ENCODE measurements at places on chromosomes 2 and 18. TPM values are rescaled to one million over a fixed set of nuclear protein-coding genes. Genes with fewer than 3 reads are reported as not detected.

Gene CPLX4
- total RNA-seq: not detected

Gene CPO
- not detected for total RNA-seq

Gene MEP1B
- not detected for total RNA-seq

Gene PMAIP1
- 4.0 TPM for total RNA-seq

Gene ORMDL1
- 42.3 TPM for total RNA-seq

Gene ITPRIPL1
- 1.4 TPM for total RNA-seq

Gene ACVR1C
- total RNA-seq: 0.36 TPM

Gene C2orf80
- total RNA-seq: not detected

Gene TGFA
- total RNA-seq: not detected

Gene SERPINB2
- 0.72 TPM for total RNA-seq

- H3K36me3 ChIP-seq: peaks cover 3% of the 10 kb centered on the region
- H3K4me3 ChIP-seq: no peak overlapping the region
- peak; percentile 49 for DNase-seq
- no peaks in the 10 kb centered on the region for H3K4me1 ChIP-seq
- no peaks in the 10 kb centered on the region for H3K27me3 ChIP-seq
Observed at GRCh38 chr2:240499309-240500301, 58.2 kb downstream of the ANKMY1 start.

DNA sequence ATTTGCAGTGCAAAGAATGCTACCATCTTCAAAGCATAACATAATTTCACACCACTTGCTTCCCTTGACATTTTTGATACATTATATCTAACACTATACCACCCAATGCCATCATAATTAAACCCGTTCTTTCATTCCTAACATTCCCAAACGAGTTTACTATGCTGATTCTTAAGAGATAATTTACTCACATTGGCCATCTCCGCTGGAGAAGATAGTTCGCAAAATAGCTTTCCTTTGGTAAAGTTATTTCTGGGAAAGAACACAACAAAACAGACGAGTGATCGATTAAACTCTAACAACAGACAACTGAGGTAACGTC is 716 bp downstream of the MMADHC start:
- DNase-seq: no peak
- H3K27ac ChIP-seq: peak overlapping the region; percentile 100
- H3K27me3 ChIP-seq: no peaks in the 10 kb centered on the region
- peak overlapping the region; percentile 96 for H3K4me3 ChIP-seq
- H3K36me3 ChIP-seq: peaks cover 24% of the 10 kb centered on the region

DNA sequence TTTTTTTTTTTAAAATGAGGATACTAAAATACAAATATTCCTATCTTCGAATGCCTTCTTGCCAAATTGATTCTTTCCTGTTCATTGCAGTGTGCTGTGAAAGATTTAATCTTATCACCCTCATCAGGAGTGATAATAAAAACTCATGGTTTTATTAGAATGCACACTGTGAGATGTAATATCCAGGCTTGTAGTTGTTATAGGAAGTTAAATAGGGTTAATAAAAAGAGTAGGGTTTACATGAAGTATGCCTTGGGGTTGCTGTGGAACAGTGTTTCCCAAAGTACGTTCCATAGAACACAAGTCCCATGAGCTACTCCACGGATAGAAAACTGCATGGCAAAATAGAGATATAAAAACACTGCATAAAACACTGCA is 191.9 kb downstream of the SPP2 start:
- no peaks in the 10 kb centered on the region for H3K36me3 ChIP-seq
- H3K4me1 ChIP-seq: peaks cover 49% of the 10 kb centered on the region
- H3K27me3 ChIP-seq: no peaks in the 10 kb centered on the region
- no peak overlapping the region for H3K4me3 ChIP-seq
- DNase-seq: no peak

DNA sequence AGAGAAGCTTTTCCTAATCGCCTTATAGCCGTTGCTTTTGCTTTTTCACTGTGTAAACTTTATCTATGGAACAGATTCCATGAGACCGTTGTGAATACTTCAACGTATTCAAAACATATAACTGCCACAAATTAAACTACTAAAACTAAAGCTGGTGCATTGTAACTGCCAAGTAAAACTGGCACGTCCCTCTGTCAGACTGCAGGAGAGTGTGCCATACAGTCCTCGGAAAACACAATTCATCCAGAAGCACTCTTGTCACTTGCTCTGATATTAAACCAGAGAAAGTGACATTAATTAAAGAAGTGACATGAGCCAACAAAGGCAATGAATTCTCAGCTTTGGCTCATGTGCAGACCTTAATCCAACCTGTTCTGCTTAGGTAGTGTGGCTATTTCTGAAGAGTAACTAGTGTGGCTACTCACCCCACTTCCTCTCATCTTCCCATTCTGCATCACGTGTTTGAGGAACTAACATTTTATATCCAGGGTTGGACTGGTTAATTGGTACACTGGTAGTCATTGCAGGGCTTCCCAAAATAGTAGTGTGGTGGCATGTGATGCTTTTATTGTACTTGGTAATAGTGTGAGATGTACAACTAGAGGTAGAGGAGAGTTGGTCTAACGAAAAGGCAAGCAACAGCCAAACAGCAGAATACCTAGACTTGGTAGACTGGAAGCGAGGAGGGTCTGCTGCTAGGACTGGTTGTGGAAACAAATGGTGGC is 9.7 kb downstream of the VRK2 start:
- no peak for DNase-seq
- no peaks in the 10 kb centered on the region for H3K4me1 ChIP-seq
- H3K4me3 ChIP-seq: no peak overlapping the region

GRCh38 chr2:16635791-16636699 is 29.6 kb downstream of the CYRIA start:
- H3K27me3 ChIP-seq: no peaks in the 10 kb centered on the region
- H3K27ac ChIP-seq: peak overlapping the region; percentile 62
- peaks cover 23% of the 10 kb centered on the region for H3K4me1 ChIP-seq
- peak; percentile 72 for DNase-seq

DNA sequence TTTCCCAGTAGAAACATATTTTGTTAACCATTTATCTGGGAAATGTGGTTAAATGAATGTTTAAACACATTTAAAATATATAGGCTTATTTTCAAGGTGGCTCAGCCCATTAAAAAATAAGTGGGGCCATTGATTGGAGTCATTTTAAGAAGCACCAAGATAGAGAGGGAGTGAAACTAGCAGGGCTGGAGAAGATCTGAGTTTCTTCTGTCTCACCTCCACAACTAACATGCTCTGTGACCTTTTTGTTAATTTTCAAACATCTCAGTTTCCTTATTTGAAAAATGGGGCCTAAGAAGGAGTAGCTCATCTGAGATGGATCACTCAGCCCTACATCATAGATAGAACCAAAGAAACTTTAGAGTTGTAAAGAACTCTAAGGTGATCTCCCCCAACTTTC is 254.8 kb downstream of the KCNS3 start:
- no peak overlapping the region for H3K27ac ChIP-seq
- H3K27me3 ChIP-seq: peaks cover 2% of the 10 kb centered on the region
- H3K4me3 ChIP-seq: no peak overlapping the region
- no peak for DNase-seq
- no peaks in the 10 kb centered on the region for H3K36me3 ChIP-seq
- H3K4me1 ChIP-seq: no peaks in the 10 kb centered on the region

- H3K4me1 ChIP-seq: peaks cover 14% of the 10 kb centered on the region
- DNase-seq: no peak
- no peaks in the 10 kb centered on the region for H3K27me3 ChIP-seq
Observed at GRCh38 chr2:181111059-181111458, 130.7 kb downstream of the UBE2E3 start.

DNA sequence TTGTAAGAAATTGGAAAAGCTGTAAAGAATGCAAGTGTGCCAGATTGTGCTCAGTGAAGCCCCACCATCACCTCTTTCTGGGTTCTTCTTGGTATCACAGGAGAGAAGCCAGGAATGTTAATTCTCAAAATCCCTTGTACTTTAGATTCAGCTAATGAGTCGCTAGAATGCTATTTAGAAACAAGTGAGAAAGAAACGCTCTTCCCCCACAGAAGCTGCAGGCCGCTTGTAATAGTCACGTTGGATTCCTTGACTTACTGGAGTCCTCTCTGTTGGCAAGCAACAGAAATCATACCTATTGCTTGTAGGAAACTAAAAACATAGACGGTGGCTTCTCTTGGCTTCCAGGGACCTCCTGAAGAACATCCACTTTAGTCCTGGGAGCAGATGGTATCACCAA is 375.6 kb upstream of the LRATD1 start:
- no peaks in the 10 kb centered on the region for H3K4me1 ChIP-seq
- no peak overlapping the region for H3K4me3 ChIP-seq
- H3K27ac ChIP-seq: no peak overlapping the region
- no peaks in the 10 kb centered on the region for H3K27me3 ChIP-seq
- no peaks in the 10 kb centered on the region for H3K36me3 ChIP-seq

GRCh38 chr2:224359569-224359968 is 42.3 kb downstream of the FAM124B start:
- H3K36me3 ChIP-seq: no peaks in the 10 kb centered on the region
- H3K4me1 ChIP-seq: peaks cover 9% of the 10 kb centered on the region

GRCh38 chr2:33496150-33496549 is 19.7 kb downstream of the RASGRP3 start:
- no peak for DNase-seq
- no peaks in the 10 kb centered on the region for H3K36me3 ChIP-seq
- H3K4me1 ChIP-seq: no peaks in the 10 kb centered on the region
- no peak overlapping the region for H3K27ac ChIP-seq

- no peaks in the 10 kb centered on the region for H3K36me3 ChIP-seq
- no peaks in the 10 kb centered on the region for H3K27me3 ChIP-seq
- peak; percentile 48 for DNase-seq
- H3K4me1 ChIP-seq: peaks cover 7% of the 10 kb centered on the region
- H3K4me3 ChIP-seq: peak overlapping the region; percentile 17
Observed at GRCh38 chr2:239252801-239253200, 148.0 kb downstream of the HDAC4 start.

- H3K4me3 ChIP-seq: no peak overlapping the region
- no peaks in the 10 kb centered on the region for H3K4me1 ChIP-seq
- no peaks in the 10 kb centered on the region for H3K36me3 ChIP-seq
- H3K27ac ChIP-seq: no peak overlapping the region
Observed at GRCh38 chr2:118290411-118291250, 202.4 kb downstream of the INSIG2 start.

DNA sequence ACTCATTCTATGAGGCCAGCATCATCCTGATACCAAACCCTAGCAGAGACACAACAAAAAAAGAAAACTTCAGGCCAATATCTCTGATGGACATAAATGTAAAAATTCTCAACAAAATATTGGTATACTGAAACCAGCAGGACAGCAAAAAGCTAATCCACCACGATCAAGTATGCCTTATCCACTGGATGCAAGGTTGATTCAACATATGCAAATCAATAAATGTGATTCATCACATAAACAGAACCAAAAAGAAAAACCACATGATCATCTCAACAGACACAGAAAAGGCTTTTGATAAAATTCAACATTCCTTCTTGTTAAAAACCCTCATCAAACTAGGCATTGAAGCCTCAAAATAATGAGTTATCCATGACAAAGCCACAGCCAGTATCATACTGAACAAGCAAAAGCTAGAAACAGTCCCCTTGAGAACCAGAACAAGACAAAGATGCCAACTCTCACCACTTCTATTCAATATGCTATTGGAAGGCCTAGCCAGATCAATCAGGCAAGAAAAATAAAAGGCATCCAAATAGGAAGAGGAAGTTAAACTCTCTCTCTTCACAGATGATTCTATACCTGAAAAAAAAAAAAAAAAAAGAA is 45.3 kb downstream of the RTTN start:
- peaks cover 3% of the 10 kb centered on the region for H3K4me1 ChIP-seq
- no peak for DNase-seq
- no peak overlapping the region for H3K4me3 ChIP-seq
- H3K36me3 ChIP-seq: peaks cover 7% of the 10 kb centered on the region
- H3K27ac ChIP-seq: peak overlapping the region; percentile 0

- H3K4me3 ChIP-seq: no peak overlapping the region
- H3K4me1 ChIP-seq: peaks cover 31% of the 10 kb centered on the region
- H3K36me3 ChIP-seq: no peaks in the 10 kb centered on the region
- H3K27ac ChIP-seq: peak overlapping the region; percentile 76
Observed at GRCh38 chr18:22539051-22539765, 121.5 kb upstream of the CTAGE1 start.

- H3K36me3 ChIP-seq: no peaks in the 10 kb centered on the region
- H3K4me1 ChIP-seq: peaks cover 32% of the 10 kb centered on the region
- no peak for DNase-seq
- no peak overlapping the region for H3K27ac ChIP-seq
- no peaks in the 10 kb centered on the region for H3K27me3 ChIP-seq
Observed at GRCh38 chr2:20585710-20586594, 64.9 kb downstream of the HS1BP3 start.

DNA sequence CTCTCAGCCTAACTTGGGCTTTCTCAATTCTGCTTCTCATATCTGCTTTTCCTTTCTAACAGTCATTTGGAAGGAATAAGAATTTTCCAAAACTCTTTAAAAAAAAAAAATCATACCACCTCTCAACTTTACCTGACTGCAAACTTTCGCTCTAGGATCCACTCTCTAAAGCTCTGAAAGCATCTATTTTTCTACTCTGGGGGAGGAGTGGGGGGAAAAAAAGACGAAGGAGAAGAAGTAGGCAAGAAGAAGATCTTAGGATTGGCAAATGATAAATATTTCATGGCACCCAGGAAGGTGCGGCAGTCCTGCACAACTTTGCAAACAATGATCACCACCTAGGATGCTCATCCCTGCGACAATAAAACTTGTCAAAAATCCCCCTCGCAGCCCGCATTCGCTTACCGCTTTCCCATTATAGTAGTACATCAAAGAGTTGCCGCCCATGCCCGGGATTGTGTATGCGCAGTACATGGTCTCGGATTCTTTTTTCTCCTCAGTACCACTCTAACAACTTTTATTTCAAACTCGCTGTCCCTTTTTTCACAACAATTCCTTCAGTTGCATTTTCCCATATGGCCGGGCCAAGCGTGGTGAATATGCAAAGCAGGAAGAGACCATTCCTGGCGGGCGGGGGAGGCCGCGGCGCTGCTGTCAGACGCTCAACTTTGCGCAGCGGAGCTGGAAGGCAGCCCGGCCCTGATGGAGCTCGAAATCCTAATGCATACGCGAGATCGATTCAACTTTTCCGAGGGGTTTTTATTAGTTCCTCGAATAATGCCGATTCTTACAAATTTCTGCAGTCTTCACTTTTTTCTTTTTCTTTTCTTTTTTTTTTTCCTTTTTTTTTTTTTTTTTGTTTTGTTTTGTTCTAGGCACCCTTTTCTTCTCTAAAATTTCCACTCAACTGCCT is 266.5 kb downstream of the TCF4 start:
- H3K36me3 ChIP-seq: no peaks in the 10 kb centered on the region
- no peaks in the 10 kb centered on the region for H3K27me3 ChIP-seq
- H3K4me3 ChIP-seq: peak overlapping the region; percentile 83
- peak overlapping the region; percentile 85 for H3K27ac ChIP-seq
- peaks cover 51% of the 10 kb centered on the region for H3K4me1 ChIP-seq

GRCh38 chr18:62323483-62324180 is 1.5 kb upstream of the TNFRSF11A start:
- H3K27ac ChIP-seq: no peak overlapping the region
- no peak for DNase-seq
- H3K4me1 ChIP-seq: peaks cover 11% of the 10 kb centered on the region
- H3K27me3 ChIP-seq: peaks cover 73% of the 10 kb centered on the region
- no peak overlapping the region for H3K4me3 ChIP-seq

GRCh38 chr2:196990092-196990491 is 63.6 kb upstream of the PGAP1 start:
- H3K36me3 ChIP-seq: no peaks in the 10 kb centered on the region
- no peak overlapping the region for H3K4me3 ChIP-seq
- no peaks in the 10 kb centered on the region for H3K27me3 ChIP-seq
- H3K27ac ChIP-seq: no peak overlapping the region
- peaks cover 18% of the 10 kb centered on the region for H3K4me1 ChIP-seq

GRCh38 chr2:75166491-75166890 is 32.8 kb downstream of the TACR1 start:
- no peak for DNase-seq
- H3K27me3 ChIP-seq: peaks cover 6% of the 10 kb centered on the region
- H3K4me3 ChIP-seq: no peak overlapping the region
- H3K4me1 ChIP-seq: no peaks in the 10 kb centered on the region
